ENCODE measurements at places on chromosomes 2 and 18.

- no peak for DNase-seq
Measured at GRCh38 chr2:39093218-39093898, 27.5 kb downstream of the SOS1 start.

GRCh38 chr2:224670203-224670602 is 46.0 kb downstream of the CCDC195 start:
- DNase-seq: no peak

GRCh38 chr2:201854841-201855240 is 48.5 kb downstream of the CDK15 start:
- peak; percentile 48 for DNase-seq

GRCh38 chr18:53947092-53947640 is 277.3 kb downstream of the MBD2 start:
- no peak for DNase-seq

GRCh38 chr2:9033385-9034168 is 30.1 kb upstream of the MBOAT2 start:
- DNase-seq: no peak

DNA sequence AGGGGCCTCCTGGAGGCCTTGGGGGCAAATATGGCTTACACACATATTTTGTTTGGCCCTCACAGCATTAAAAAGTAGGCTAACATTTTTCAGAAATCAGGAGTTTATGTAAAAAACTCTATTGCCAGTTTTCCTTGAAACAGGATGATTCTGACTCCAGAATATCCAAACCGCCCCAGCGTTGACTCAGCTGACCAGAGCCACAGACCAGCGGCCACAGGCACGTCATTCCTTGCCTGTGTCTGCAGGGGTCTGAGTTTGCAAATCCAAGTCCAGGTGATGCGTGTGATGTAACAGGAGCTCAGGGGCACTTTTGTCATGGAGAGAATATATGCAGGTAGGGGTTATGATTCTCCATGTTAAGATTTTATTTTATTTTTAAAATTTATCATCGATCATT is 79.4 kb upstream of the ALKAL2 start:
- DNase-seq: no peak

DNA sequence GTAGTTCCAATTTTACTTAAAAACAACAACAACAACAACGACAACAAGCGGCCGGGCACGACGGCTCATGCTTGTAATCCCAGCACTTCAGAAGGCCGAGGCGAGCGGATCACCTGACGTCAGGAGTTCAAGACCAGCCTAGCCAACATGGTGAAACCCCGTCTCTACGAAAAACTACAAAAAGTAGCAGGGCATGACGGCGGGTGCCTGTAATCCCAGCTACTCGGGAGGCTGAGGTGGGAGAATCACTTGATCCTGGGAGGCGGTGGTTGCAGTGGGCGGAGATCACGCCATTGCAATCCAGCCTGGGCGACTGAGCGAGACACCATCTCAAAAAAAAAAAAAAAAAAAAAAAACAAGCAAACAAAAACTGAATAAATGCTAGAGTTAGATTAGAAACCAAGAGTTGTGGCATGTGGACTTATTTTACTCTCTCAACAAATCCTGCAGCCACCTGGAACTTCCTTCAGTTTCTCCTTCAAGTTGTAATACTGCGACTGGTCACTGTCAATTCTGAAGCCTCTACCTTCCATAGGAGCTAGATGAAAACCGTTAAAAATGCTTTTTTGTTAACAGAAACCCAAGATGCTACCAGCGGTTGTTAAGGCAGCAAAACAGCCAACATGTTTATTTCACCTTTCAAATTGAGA is 1.3 kb downstream of the ATP5F1A start:
- DNase-seq: no peak

GRCh38 chr2:134360745-134361487 is 107.0 kb downstream of the MGAT5 start:
- no peak for DNase-seq

- DNase-seq: no peak
Measured at GRCh38 chr18:45874491-45875184, 49.2 kb downstream of the SIGLEC15 start.

DNA sequence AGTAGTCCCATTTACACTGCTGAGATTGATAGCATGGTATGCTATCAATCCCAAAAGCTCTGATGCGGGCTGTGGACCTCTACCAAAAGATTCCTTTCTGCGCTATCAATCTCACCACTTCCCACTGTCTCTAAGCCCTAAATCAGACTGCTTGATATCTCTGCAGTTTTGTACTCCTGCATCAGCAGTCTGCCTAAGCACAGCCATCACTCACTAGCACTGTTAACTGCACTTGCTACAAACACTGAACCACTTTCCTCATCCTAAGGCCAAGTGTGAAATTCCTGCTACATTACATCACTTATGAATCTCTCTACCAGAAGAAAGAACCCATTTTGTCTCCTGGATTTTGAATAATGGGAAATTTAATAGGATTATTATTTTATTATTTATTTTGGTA is 237.0 kb downstream of the HNMT start:
- no peak for DNase-seq

- DNase-seq: no peak
Measured at GRCh38 chr2:213185147-213185822, 33.9 kb upstream of the IKZF2 start.

GRCh38 chr2:161228511-161229240 is 68.4 kb downstream of the TANK start:
- no peak for DNase-seq

DNA sequence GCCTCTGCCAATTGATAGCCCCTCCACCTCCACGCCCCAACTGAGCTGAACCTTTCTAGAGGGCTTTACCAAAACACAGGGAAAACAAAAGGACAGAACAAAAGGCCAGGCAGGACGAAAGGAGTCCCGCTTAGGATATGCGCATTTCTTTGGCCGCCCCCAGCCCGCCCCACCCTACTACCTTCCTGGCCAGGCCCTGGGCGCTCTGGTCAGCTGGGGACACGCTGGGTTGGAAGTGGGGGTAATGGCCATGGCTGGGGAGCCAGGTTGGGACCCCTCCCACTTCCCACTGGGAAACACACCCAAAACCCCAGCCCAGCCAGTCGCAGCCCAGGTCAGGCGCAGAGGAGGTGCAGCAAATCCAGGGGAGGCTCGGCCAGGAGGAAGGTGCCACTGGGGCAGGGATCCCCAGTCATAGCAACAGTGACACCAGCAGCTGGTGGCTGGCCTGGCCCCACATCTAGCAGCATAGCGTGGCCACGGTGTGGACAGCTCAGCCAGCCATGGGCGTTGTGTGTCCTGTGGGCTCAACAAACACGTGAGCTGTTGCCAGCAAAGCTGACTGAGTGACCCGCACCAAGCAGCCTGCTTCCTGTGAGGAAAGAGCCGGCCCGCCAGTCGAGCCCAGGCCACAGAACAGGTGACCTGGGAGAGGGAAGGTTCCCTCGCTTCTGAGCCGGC is 24.6 kb upstream of the B3GNT7 start:
- DNase-seq: no peak

GRCh38 chr2:30865892-30866681 is 58.8 kb upstream of the CAPN13 start:
- DNase-seq: no peak

DNA sequence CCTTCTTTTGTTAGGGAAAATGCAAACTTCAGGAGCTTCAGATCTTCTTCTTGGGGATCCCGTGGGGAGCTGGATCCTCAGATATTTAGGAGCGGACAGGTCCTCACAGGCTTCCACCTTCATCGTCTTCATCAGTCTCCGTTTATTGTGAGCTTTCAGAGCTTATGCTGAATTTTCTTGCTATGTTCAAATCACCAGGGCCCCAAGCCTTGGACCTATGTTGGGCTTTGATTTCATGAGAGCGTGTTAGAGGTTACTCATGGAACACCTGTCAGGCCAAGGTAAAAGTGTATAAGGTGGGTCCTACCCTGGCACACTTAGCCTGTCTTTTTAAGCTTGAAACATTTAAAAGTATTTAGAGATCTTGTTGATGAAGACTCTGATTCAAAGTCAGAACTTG is 212.9 kb downstream of the FAM210A start:
- no peak for DNase-seq

GRCh38 chr2:101108357-101108756 is 42.8 kb downstream of the TBC1D8 start:
- DNase-seq: no peak

- DNase-seq: peak; percentile 36
Measured at GRCh38 chr18:39841482-39842365, 2113.3 kb upstream of the PIK3C3 start.

DNA sequence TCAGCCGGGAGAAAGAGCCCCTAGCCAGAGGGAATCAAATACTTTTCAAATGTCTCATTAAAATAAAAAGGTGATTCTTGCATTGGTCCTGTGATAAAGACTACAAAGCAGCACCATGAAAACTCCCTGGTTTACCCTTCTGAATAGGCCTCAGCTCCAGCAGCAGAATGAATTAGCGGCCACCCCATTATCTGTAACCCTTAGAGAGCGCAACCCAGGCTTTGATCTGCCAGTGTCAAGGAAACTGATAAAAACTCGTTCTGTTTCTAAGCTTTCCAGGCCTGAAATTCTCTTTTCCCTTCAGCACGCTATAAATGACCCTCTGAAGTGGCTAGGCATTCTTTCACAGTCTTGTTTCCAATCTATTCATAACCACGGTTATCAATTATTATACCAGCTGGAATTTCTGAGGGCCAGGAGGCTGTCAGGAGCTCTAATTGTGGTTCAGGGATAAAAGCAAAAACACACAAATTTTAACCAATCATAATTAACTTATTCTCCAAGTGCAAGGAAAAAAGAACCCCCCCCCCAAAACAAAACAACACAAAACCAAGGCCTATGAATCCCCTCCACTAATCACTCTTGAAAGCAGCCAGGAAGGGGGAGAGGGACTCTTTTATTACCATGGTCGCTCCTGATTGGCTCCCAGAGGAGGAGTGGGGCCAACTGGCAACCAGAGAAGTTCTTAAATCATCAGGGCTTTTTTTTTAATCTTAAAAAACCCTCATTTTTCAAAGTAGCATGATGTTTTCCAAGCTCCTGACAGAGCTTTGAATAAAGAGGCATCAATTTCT is 258.9 kb downstream of the CYRIA start:
- no peak for DNase-seq

GRCh38 chr2:117980783-117981676 is 32.8 kb downstream of the CCDC93 start:
- peak; percentile 89 for DNase-seq

DNA sequence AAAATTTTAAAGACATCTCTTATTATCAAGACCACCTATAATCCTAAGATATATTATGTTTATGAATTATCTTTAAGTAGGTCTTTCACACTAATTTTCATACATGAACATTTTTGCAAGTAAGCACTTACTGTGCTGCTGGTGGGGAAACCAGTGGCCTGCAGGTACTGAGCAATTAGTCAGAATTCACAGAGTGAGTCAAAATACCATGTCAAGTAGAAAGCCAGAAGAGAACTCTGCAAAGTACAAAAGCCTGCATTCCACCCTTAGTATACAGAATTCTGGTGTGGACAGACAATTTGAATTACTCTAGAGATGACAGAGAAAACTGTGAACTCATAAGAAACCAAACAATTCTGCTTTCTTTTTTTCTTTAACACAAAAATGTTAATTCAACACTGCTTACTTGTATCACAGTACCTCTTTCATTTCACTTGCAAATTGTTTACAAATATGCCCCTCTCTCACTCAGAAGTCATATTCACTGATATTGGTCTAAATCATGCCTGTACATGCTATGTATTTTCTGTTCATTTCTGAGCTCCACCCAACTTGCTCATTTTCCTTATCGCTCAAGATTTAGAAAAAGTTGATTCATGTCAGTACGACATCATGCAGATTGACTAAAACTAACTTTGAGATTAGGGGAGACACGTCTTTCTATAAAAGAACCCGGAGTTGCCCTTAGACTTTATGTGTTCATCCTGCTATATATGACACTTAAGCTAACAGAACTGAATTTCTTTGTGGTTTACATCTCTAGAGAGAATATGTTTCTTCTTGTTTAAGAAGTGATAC is 182.9 kb downstream of the IKZF2 start:
- no peak for DNase-seq

- DNase-seq: no peak
Measured at GRCh38 chr18:34287825-34288224, 63.1 kb upstream of the NOL4 start.

DNA sequence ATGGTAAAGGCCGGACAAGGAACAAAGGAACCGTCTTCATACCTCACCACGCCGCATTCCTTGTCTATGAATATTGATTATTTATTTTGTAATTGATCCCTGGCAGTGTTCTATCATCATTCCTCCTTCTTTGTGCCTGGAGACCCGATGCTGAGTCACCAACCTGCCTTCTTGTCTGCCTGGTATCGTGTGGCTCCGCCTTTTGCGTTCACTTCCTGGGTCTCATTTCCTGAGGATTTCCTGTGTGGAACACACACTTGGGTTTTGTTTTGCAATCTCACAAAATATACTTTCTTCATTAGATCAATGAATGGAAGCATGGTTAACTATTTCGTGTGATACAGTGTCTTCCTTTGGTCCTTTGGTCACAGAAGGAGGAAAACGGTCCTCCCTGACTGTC is 95.5 kb upstream of the SNTG2 start:
- peak; percentile 6 for DNase-seq

DNA sequence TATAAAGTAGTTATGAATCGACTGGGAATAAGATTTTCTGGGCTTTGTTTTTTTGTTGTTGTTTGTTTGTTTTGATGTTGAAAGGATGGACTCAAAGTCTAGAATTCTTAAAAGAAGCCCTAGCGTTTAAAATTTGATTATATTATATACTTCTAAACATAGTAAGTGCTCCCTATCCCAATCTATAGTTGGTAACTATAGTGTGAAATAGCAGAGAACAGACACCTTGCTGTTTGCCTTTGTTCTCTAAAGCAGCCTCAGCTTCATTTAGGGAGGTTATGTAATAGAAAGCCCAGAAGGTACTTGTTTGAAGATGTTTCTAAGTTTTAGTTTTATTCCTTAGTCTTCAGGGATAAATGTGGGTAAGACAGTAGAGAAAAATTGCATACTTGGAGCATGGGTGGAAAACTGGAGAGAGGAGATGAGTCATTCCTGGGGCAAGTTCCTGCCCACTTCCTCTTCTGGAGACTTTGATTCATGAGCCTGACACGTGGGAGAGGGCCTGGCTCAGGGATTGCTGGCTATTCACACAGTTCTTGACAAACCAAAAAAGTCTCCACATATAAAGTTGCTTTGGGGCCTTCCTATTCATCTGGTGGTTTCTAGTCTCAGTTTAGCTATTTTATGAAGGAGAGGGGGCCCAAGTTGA is 131.9 kb downstream of the MYO1B start:
- peak; percentile 89 for DNase-seq

- peak; percentile 14 for DNase-seq
Measured at GRCh38 chr2:86079981-86080911, 25.4 kb downstream of the POLR1A start.

DNA sequence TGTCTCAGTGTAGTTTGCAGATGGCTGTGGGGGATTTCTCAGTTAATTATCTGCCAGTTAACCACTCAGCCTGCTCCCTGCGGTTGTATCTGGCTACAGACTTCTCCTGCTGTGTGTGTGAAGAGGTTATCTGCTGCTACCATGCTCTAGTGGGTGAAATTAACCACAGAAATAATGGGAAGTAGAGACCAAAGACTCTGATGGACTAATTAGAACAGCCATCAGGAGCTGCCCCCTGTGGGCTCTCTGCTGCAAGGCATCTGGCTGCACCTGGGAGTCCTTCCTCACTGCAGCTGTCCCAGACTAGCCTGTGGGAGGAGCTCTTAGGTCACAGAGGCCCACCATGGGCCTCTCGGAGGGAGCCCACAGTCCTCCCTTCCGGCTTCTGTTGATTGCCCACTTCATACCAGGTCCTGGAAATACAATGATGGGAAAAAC is 66.6 kb downstream of the CTIF start:
- DNase-seq: no peak

GRCh38 chr2:97900806-97901205 is 94.9 kb downstream of the TMEM131 start:
- peak; percentile 22 for DNase-seq

GRCh38 chr2:86087936-86088850 is 17.5 kb downstream of the POLR1A start:
- no peak for DNase-seq
